ENCODE measurements at places on chromosomes 5 and 9. TPM values are rescaled to one million over a fixed set of nuclear protein-coding genes. Genes with fewer than 3 reads are reported as not detected.

Gene ALDOB
- polyA plus RNA-seq = not detected

Gene IRF1
- 9.0 TPM for polyA plus RNA-seq

Gene C9orf50
- polyA plus RNA-seq = not detected

GRCh38 chr5:159631001-159631400 lies 285.3 kb upstream of the ADRA1B start:
- DNase-seq = no peak

DNA sequence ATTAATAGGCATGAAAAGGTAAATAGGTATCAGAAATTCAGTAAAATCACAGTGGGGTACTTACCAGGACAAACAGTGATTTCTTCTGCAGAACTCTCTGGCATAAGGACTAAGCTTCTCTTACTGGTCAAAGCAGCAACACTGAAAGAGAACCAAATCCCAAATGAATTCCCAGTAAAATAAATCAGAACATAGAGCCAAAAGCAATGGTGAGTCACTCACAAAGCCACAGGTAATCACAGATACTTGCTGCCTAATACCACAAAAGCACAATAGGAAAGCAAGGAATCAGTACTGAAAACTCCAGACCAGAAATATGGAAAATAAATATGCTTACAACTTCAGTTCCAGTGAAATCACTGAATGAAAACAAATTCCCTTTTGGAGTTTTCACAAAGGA lies 50.7 kb downstream of the UIMC1 start:
- DNase-seq = peak; percentile 57

- no peak for DNase-seq
Observed at GRCh38 chr5:176675676-176676360, 28.5 kb downstream of the TSPAN17 start.
